ENCODE measurements at places on chromosomes 4 and X. TPM values are rescaled to one million over a fixed set of nuclear protein-coding genes. Genes with fewer than 3 reads are reported as not detected.

The MAOB gene
- not detected for total RNA-seq

The SUPT20HL1 gene
- not detected for total RNA-seq

The NDST3 gene
- total RNA-seq = 0.12 TPM

The TEX13D gene
- total RNA-seq = not detected

The ARMCX4 gene
- total RNA-seq = 0.10 TPM
